Adrenal gland (tissue), 19 donors: ENCODE measurements at places on chromosomes 7 and 10. TPM values are rescaled to one million over a fixed set of nuclear protein-coding genes. Genes with fewer than 3 reads are reported as not detected.

SUGCT gene
- polyA plus RNA-seq = 20.8 TPM

GPR85 gene
- 1.7 TPM for polyA plus RNA-seq

SAMD9L gene
- 4.9 TPM for polyA plus RNA-seq

NRAP gene
- polyA plus RNA-seq = 0.03 TPM

AASS gene
- polyA plus RNA-seq = 7.7 TPM

COMTD1 gene
- 2.0 TPM for polyA plus RNA-seq

IRF5 gene
- polyA plus RNA-seq = 1.9 TPM

MINDY4 gene
- polyA plus RNA-seq = 6.8 TPM

DNA sequence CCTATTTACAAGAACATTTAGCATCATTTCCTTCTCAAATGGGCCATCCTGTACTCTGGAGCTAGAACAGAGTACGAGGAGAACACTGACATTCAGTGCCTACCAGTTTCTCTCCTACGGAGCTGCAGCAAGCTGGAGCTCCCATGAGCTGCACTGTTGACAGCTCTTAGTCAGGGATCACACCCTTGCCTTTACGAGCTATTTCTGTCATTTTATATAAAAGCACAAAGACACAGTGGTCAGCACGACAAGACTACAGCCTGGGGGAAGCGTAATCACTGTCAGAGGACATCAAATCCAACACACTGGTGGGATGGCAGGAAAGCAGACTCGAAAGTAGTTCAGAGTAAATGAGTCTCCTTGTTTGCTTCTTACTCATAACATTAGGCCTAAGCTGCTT is 2.7 kb downstream of the CDCA7L start:
- H3K4me3 ChIP-seq = no peak overlapping the region
- no peak overlapping the region for H3K27ac ChIP-seq
- H3K27me3 ChIP-seq = peaks cover 17% of the 10 kb centered on the region
- DNase-seq = no peak

GRCh38 chr10:73762915-73763314 is 18.7 kb downstream of the SEC24C start:
- peaks cover 6% of the 10 kb centered on the region for H3K4me1 ChIP-seq
- peak overlapping the region; percentile 29 for H3K27ac ChIP-seq
- H3K36me3 ChIP-seq = peaks cover 91% of the 10 kb centered on the region
- no peak for DNase-seq
- H3K27me3 ChIP-seq = no peaks in the 10 kb centered on the region
- no peak overlapping the region for H3K4me3 ChIP-seq

DNA sequence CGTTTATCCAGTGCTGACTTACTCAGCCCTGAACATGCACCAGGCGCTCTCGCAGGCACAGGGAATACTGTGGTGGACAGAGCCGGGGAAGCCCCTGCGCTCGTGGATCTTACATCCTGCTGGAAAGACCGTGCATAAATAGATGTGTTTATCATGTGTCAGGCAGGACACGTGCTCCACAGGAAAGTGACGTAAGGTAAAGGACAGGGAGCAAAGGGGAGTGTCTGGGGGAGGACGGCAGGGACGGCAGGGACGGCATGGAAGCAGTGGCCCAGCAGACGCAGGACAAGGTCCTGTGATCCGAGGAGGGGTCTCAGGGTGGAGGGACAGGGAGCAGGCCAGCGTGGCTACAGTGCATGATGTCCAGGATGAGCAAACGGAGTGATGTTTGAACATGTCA is 410.5 kb downstream of the PAXIP1 start:
- H3K36me3 ChIP-seq = no peaks in the 10 kb centered on the region
- no peak overlapping the region for H3K4me3 ChIP-seq
- DNase-seq = no peak
- H3K27ac ChIP-seq = no peak overlapping the region
- no peaks in the 10 kb centered on the region for H3K27me3 ChIP-seq

GRCh38 chr7:7408001-7408770 is 127.5 kb downstream of the COL28A1 start:
- H3K27me3 ChIP-seq = no peaks in the 10 kb centered on the region
- DNase-seq = no peak
- H3K36me3 ChIP-seq = no peaks in the 10 kb centered on the region
- H3K4me3 ChIP-seq = no peak overlapping the region

GRCh38 chr7:27994639-27995038 is 186.0 kb downstream of the JAZF1 start:
- DNase-seq = peak; percentile 68
- no peak overlapping the region for H3K27ac ChIP-seq
- H3K36me3 ChIP-seq = no peaks in the 10 kb centered on the region

GRCh38 chr7:90345595-90346335 is 751 bp upstream of the GTPBP10 start:
- H3K27me3 ChIP-seq = no peaks in the 10 kb centered on the region
- H3K4me3 ChIP-seq = peak overlapping the region; percentile 90
- no peaks in the 10 kb centered on the region for H3K36me3 ChIP-seq
- H3K27ac ChIP-seq = peak overlapping the region; percentile 22

DNA sequence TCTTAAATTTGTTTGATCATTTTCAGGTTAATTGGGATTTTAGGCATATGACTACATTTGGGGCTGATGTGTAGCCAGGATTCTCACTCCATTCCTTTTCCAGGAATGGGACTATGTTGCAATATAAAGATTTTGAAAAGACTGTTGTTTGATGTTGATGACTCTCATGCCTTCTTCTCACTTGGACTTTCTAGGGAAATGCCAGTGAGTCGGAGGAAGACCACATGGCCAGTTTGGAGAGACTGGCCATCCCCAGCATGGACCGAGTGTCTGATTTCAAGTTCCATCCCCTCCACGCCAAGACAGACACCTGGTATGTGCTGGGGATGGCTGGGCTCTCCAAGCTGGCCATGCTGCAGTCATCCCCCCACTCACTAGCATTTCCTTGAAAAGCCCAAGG is 5.5 kb downstream of the IGFBP3 start:
- no peak overlapping the region for H3K4me3 ChIP-seq
- no peaks in the 10 kb centered on the region for H3K36me3 ChIP-seq
- H3K4me1 ChIP-seq = no peaks in the 10 kb centered on the region
- peaks cover 24% of the 10 kb centered on the region for H3K27me3 ChIP-seq

DNA sequence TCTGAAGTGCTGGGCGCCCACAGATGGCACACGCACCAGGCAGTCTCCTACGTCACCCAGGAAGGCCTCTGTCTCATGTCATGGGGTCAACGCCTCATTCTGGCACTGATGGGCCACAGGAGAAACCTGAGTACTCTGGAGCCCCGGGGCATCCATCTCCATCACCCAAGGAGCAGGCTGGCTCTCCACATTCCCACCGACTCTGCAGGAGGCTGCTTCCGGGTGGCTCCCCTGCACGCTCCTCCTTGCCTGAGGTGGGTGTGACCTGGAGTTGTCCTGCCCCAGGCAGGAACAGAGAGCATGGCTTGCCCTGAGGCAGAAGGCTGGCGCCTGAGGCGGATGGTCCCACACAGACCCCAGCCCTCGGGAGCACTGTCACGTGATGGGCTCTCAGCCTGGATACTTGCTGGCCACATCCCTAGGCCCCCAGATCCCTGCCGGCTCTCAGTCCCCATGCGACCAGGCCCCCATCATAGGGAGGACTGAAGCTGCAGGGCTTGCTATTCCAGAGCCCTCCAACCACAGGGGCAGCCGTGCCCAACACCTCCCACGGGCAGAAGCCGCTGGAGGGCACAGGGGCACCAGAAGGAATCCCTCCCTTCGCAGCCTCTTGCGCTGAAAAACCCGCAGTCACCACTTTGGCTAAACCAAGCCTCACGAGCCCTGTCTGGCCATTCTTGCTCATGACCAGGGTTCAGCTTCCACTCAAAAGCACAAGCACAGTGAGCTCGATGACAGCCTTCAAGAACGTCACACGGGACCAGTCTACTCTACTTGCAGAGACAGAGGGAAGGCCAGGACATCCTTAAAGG is 80.7 kb downstream of the MAD1L1 start:
- no peak overlapping the region for H3K4me3 ChIP-seq
- no peak for DNase-seq
- no peak overlapping the region for H3K27ac ChIP-seq
- no peaks in the 10 kb centered on the region for H3K27me3 ChIP-seq
- H3K4me1 ChIP-seq = no peaks in the 10 kb centered on the region

- no peaks in the 10 kb centered on the region for H3K4me1 ChIP-seq
- no peaks in the 10 kb centered on the region for H3K36me3 ChIP-seq
- H3K4me3 ChIP-seq = no peak overlapping the region
- no peak for DNase-seq
- H3K27ac ChIP-seq = no peak overlapping the region
These were observed 117.5 kb upstream of the HGF start for GRCh38 chr7:81887098-81888090.

DNA sequence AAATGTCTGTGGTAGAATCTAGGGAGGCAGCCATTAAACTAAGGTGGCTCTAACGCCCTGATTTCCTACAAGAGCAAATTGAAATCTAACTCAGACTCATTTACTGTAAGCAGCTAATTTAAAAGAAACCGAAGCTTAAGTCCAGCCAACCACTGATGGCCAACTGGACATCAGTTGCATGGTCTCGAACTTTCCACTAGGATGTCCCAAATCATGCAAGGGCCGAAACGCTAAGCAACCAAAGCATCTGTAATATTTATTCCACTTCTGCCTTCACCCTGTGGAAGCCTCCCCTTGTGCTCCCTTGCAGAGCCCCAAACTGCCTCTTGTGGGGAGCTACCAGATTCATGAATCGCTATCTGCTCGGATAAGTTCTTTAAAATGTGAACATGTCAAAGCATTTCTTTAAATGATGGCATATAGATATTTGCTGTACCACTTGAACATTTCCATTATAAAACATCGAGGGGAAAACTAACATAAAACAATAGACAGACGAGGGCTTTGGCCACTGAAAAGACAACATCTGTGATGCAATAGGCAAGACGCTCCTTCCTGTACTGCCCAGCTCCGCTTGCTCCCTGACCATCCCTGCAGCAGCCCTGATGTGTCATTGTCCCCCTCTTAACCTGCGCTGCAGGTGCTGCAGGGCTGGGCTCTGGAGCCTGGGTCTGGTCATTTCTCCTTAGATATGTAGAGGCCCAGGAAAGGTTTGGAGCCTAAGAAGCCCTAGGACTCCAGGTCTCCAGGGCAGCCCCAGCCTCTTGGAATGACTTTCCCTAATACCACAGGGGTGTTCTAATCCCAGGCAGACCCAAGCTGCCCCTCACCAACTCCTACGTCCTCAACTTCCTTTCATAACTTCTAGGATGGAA is 2.9 kb upstream of the RBP3 start:
- no peaks in the 10 kb centered on the region for H3K27me3 ChIP-seq
- no peak overlapping the region for H3K27ac ChIP-seq
- H3K4me1 ChIP-seq = no peaks in the 10 kb centered on the region
- H3K4me3 ChIP-seq = no peak overlapping the region
- no peak for DNase-seq

- no peaks in the 10 kb centered on the region for H3K4me1 ChIP-seq
- no peak for DNase-seq
- H3K36me3 ChIP-seq = no peaks in the 10 kb centered on the region
- H3K27ac ChIP-seq = no peak overlapping the region
- H3K27me3 ChIP-seq = no peaks in the 10 kb centered on the region
These were observed 9.4 kb upstream of the GTPBP10 start for GRCh38 chr7:90337106-90337505.

- DNase-seq = no peak
- H3K4me1 ChIP-seq = peaks cover 20% of the 10 kb centered on the region
- no peaks in the 10 kb centered on the region for H3K27me3 ChIP-seq
- H3K27ac ChIP-seq = peak overlapping the region; percentile 98
- H3K4me3 ChIP-seq = no peak overlapping the region
These were observed 530 bp upstream of the ANXA7 start for GRCh38 chr10:73414230-73414945.

- no peaks in the 10 kb centered on the region for H3K36me3 ChIP-seq
- DNase-seq = no peak
- H3K4me3 ChIP-seq = no peak overlapping the region
These were observed 147.8 kb downstream of the ELAPOR2 start for GRCh38 chr7:86911659-86912058.

DNA sequence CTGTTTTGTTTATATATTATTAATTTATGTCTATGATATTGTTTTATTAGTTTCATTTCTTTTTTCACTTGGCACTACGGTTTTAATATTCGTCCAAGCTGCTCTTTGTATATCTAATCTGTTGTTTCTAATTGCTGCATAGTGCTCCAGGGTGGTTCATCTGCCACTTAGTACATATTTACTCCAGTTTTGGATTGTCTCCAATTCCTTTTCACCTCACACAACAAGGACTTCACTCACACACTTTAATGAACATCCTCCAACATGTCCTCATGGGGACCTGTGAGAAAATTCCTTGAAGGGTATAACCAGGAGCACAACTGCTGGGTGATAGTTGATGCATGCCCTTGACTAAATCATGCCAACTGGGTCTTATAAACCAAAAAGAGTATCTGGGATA is 14.1 kb upstream of the NOC3L start:
- H3K36me3 ChIP-seq = no peaks in the 10 kb centered on the region
- no peaks in the 10 kb centered on the region for H3K4me1 ChIP-seq
- H3K4me3 ChIP-seq = no peak overlapping the region
- DNase-seq = no peak
- no peak overlapping the region for H3K27ac ChIP-seq

DNA sequence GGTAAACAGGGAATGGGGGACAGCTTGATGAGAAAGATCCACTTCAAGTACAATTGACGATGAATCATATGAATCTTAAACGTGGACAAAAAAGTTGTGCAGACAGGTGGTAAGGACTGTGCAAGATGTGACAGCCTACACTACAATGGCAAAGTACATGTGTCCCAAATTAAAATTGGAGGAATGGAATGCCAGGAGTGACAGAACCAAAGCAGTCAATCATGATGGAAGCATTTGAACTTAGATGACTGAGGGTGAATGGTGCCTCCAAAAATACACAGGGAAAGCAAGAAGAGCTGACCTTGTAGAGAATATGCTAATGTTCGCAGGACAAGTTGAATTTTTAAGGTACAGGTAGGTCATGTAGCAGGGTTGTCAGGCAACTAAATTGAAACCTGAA is 150.3 kb upstream of the WNT16 start:
- peaks cover 16% of the 10 kb centered on the region for H3K4me1 ChIP-seq
- no peak for DNase-seq
- H3K4me3 ChIP-seq = no peak overlapping the region
- no peaks in the 10 kb centered on the region for H3K36me3 ChIP-seq
- H3K27me3 ChIP-seq = no peaks in the 10 kb centered on the region

DNA sequence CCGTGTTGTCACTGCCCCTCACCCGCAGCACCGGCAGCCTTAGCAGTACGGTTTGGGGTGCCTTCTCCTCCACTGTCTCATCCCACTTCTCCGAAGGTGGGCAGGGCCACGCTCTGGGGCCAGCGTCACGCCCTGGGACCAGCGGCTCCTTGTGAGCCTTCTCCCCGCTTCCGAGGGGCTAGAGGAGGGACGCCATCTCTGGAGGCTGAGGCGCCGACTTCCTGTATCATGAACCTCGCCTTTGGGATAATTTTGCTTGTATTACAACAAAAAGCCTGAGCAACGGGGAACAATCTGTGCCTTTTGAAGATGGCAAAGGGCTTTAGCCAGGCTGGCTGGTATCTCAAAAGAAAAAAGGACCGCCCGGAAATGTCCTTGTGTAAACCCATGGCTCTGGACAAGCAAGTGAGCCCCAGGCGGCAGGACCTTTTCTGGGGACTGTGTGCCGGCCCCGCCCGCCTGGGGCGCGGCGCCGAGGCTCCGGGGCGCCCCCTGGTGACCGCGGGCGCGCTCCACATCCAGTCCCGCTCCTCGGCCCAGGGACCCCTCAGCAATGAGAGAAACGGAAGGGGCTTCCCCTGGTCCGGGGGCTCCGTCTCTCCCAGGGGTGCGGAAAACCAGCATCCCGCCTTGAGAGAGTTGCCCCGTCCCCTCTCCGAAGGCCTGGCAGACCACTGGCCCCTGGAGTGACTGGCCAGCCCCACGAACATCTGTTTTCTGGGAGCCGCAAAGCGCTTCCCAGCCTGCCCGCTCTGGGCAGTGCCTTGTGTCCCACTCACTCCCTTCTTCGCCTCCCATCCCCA is 3.8 kb downstream of the DEPP1 start:
- no peak overlapping the region for H3K27ac ChIP-seq
- H3K36me3 ChIP-seq = no peaks in the 10 kb centered on the region
- no peaks in the 10 kb centered on the region for H3K27me3 ChIP-seq
- no peak overlapping the region for H3K4me3 ChIP-seq
- peak; percentile 85 for DNase-seq
